ENCODE measurements at places on chromosomes 5 and 9. TPM values are rescaled to one million over a fixed set of nuclear protein-coding genes. Genes with fewer than 3 reads are reported as not detected.

Gene FAM221B
- polyA plus RNA-seq = not detected

Gene IGIP
- 12.1 TPM for polyA plus RNA-seq

Gene INSL4
- not detected for polyA plus RNA-seq

DNA sequence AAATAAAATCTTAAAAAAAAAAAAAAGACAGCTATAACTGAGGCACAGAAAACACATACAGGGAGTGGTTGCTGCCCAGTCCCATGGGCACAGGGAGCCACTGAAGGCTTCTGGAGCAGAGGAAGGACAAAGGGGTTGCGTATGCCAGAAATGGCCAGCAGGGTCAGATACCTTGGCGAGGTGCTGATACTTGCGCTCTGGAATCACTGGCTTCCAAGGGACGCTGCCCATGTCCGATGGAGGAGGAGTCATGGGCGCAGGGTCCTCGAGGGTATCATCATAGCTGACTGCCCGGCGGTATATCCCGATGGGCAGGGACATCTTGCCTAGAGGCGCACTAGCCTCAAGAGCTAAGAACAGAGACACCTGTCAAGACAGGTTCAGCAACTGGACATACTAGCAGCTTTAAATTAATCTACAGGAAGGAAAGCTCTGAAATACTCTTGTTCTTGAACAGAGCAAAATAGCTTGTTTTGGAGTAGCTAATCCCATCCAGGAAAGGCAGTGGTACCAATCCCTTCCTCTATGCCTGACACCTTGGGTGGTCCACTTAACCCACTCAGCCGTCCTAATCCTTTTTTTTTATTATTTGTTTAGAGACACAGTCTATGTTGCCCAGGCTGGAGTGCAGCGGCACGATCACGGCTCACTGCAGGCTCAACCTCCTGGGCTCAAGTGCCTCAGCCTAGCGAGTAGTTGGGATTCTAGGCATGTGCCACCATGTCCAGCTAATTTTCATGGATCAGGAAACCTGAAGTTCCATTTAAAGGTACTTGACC, 6.0 kb downstream of the KIAA1191 start:
- no peak for DNase-seq

DNA sequence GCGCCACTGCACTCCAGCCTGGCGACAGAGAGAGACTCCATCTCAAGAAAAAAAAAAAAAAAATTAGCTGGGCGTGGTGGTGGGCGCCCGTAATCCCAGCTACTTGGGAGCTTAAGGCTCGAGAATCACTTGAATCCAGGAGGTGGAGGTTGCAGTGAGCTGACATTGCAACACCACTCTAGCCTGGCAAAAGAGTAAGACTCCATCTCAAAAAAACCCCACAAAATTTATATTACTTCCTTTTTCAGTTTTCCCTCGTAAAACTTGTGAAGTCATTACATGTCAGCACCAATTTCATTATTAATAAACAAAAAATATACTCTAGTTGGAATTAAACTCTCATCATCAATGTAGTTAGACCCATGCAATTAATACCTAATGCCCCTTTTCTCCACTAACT, 43.9 kb downstream of the SHLD3 start:
- no peak for DNase-seq

- DNase-seq = no peak
Observed at GRCh38 chr9:76516350-76516749, 57.4 kb downstream of the GCNT1 start.

DNA sequence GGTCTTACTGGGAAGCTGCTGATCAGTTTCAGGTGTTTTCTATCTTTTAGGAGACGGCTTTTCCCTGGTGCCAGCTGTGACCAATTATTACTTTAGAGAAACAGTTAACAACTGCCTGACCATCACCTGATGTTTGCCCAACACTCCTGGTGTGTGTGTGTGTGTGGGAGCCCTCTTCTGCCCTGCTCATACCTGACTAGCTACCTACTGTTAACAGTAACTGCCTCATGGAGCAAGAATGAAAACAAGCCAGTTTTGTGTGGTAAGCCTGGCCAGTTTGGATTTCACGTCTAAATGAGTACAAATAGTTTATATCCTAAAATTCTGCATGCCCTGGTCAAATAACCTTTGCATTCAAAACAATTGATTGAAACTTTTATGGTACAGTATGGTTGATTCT, 46.1 kb upstream of the RIOK2 start:
- no peak for DNase-seq

DNA sequence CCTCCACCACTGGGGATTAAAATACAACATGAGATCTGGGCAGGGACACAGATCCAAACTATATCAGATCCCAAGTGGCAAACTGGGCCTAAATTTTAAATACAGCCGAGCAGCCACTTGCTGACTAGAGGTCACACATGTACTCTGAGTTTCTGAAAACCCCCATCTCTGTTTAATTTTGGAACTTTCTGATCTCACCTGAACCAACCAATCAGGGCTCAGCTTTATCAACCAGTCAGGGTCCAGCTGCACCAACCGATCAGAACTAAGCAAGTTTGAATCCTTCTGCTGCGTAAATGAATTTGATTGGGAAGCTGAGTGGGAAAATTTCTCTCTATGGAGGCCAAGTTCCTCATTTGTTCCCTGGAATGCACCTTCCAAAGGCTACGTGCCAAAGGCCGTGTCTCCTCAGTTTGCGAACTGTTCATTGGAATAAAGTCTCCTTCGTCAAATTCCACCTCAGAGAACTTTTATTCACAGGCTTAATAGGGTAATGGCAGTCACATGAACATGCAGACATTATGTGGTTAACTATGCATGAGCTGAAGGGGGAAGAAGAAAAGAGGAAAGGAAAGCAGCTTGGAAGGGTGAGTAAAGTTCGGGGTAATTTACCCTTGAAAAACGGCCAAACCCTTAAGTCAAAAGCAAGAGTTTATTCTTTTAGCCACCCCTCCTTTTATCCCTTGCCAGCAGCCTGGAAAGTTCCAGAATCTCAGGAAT, 3.7 kb downstream of the CD180 start:
- DNase-seq = no peak

DNA sequence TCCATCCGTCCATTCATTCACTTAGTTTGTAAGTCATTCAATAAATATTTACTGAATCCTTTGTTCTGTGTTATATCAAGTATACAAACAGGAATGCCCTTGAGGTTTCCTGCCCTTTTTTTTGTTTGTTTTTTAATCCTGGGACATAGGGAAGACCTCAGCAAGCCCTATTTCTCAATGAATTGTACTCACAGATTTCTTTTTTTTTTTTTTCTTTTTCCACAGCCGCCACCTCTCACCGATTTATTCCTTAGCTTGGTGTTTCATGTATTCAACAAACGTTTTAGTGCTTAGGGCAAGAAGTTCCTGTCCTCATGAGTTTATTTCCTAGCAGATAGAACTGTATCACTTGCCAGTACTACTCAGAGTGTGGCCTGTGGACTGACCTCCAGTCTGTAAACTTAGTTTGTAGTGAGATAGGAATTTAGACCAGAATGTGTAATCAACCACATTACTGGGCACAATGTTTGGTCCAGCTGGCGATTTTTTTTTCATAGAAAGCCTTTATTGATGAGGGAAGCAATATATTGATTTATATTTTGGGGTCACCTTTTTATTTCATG, 35.4 kb upstream of the C5orf47 start:
- no peak for DNase-seq

DNA sequence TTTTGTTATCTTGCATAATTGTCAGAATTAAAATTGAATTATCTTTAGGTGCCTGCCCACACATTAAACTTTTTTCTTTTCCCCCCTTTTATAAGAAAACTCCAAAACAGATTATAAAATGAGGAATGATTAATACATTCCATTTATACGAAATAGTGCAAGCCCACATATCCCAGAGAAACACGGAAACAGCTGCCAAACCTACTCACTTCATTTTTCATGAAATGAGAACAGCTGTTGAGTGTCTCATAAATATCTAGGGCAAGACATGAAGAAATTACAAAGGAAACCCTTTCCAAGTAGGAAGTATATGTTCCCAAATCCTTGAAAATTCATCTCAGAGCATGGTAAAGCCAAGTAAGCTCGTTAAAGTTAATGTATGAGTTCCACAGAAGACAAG, 459.4 kb upstream of the NMUR2 start:
- no peak for DNase-seq

- DNase-seq = no peak
Observed at GRCh38 chr9:91844190-91844589, 105.8 kb downstream of the ROR2 start.

DNA sequence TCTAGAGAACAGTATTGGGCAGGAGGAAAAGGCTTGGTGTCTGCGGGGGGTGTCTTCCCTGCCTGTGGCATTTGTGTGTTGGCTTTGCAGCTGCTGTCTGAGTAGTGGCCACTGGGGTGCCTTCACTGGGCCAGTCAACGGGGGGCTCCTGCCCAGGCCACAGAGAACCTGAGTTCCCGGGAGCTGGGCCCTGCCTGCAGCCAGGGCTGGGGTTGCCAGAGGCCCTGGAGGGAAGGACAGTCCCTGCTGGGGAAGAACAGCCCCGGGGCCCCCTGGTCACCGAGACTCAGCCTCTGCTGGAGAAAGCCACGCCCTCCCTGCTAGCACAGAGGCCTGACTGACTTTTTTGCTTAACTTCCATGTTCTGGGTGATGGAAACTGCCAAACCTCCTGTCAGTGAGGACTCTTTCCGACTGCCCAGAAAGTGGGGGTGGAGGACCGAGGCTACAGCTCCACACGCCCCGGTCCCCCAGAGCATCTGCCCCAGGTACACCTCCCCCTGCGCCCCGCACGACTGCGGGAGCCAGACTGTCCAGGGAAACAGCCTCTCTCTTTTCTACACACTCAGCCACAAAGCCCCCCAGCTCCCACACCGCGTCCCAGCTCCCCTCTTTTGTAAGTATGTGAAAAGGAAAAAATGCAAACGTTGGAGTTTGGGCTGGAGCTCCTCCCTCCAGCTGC, 133.4 kb downstream of the DAB2IP start:
- DNase-seq = peak; percentile 3

All from heart right ventricle (tissue), 16 donors.